ENCODE measurements at places on chromosomes 2 and 18.

DNA sequence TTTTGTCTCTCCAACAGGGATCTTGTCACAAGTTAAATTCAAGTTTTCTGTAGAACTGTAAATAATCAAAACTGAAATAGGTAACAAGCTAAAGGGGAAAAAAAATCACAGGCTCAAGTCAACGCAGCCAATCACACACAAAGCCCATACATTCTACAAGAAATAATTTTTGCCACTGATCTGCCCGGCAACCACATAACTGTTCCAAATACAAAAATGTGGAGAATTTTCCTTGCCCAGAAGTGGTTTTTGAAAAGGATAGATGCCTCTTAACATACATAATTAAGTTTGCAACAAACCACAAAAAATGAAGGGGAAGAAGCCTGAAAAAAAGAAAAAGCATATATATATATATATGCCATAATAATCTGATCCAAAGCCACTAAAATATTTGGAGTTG lies 60.3 kb downstream of the FARSB start:
- no peak for DNase-seq

GRCh38 chr18:22021701-22022100 lies 147.7 kb upstream of the GATA6 start:
- no peak for DNase-seq

DNA sequence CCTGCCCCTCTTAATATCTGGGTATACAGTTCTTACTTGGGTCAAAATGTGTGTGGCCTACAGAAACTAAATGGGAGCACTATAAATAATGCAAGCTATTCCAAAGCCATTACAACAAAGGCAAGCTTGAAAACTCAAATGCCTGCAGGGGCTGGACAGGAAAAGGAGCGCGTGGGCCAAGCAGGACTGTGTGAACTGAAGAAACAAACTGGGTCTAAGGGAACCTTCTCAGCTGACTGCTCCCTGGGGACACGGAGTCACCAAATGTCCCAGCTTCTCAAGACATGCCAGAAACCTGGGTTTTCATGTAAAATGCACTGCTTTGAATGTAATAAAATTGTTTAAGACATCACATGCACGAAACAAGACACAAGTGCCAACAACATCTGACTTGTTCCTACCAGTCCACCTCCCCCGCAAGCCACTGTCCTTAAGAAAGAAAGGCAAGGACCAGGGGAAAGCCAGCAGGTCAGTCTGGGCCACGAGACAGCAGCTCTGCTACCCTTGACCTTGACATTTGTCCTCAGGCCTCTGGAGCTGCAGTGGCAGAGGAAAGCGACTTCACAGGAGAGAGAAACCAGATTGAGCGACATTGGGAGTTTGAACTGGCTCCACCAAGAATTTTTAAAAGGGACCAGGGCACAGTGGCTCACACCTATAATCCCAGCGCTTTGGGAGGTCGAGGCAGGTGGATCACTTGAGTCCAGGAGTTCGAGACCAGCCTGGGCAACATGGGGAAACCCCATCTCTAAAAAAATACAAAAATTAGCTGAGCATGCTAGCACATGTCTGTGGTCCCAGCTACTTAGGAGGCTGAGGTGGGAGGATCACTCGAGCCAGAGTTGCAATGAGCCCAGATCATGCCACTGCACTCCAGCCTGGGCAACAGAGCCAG lies 89.7 kb upstream of the SH3BP4 start:
- DNase-seq: no peak

GRCh38 chr2:151792589-151792988 lies 35.6 kb downstream of the ARL5A start:
- no peak for DNase-seq

All from NCI-H1092 treated with DMSO at 0.1 percent for 48 hours (cell line).